ENCODE measurements at places on chromosomes 7 and 10. TPM values are rescaled to one million over a fixed set of nuclear protein-coding genes. Genes with fewer than 3 reads are reported as not detected.

CLDN3 gene
- total RNA-seq = not detected

CDK1 gene
- total RNA-seq = 0.94 TPM

SPAG6 gene
- not detected for total RNA-seq

DKK1 gene
- total RNA-seq = 18.4 TPM

SFRP4 gene
- total RNA-seq = 0.32 TPM

GDI2 gene
- total RNA-seq = 544 TPM

PTN gene
- total RNA-seq = 38.6 TPM

All from bronchial smooth muscle cell (primary cell).